ENCODE measurements at places on chromosomes 12 and 14.

- no peak for DNase-seq
Observed at GRCh38 chr12:108832208-108832607, 25.2 kb downstream of the SSH1 start.

DNA sequence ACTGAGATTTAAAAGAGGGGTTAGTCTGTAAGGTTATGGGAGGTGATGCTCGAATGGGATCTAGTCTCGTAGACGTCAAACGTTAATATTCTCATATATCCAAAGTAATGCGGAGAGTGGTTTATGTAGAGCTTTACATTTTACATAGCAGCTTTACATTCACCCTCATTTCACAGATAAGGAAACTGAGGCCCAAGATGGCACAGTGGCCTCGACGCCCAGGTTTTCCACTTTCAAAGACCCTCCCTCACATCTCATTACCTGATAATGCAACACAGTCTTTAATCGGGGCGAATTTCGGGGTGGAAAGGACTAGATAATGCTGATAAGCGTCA lies 450 bp upstream of the TDG start:
- DNase-seq: no peak

DNA sequence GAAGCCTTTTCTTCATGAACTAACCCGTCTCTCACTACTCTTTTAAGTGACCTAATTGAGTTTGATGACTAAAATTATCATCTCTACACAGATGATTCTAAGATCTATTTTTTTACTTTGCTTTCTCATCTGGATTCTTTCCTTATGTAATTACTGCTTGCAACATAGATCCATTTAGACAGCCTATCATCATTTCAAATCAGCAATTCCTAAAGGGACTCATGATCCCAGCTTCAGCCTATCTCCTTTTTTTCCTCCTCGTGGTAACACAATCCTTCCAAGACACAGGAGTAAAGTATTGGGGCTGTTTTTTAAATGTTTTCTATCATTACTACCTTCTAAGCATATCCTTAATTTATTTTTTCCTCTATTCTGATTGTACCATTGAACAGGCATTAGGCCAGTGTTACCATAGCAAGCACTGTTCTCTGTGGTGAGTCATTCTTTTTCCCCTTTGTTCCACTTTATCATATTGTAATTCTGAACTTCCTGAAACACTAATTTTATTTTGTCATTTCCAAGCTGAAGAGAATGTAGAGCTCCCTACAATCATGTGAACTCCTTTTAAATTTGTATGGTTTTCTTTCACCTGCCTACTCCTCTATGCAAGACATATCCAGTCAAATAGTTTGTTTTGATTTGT lies 190.4 kb upstream of the FAR2 start:
- no peak for DNase-seq

GRCh38 chr12:56954057-56954957 lies 3.1 kb downstream of the RDH16 start:
- no peak for DNase-seq

- DNase-seq: no peak
Observed at GRCh38 chr12:100474617-100475016, 951 bp downstream of the NR1H4 start.
